ENCODE measurements at places on chromosomes 1 and 21. TPM values are rescaled to one million over a fixed set of nuclear protein-coding genes. Genes with fewer than 3 reads are reported as not detected.
A peak's percentile ranks its signal among the peaks of the same experiment; 100 is the strongest.

DNA sequence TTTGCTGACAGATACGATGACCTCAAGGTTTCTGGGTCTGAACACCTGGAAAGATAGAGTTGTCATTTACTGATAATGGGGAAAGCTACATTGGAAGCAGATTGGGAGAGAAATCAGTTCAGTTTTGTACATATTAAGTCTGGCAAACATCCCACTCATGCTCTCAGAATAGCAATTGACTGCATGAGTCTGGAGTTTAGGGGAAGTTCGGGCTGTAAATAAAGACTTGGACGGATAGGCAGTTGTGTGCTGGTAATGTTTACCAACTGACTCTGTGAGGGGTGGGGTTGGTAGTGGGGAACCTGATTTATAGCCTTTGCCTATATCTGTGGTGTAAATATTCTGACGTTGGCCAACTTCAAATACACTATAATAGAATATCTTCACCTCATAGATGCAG, 4.0 kb downstream of the H6PD start:
- DNase-seq, result no peak

GRCh38 chr1:20137055-20137454, 2.1 kb upstream of the PLA2G2F start:
- no peak for DNase-seq

- DNase-seq, result no peak
These were observed 98.0 kb downstream of the TGFBR3 start for GRCh38 chr1:91787919-91788318.

- DNase-seq, result no peak
These were observed 15.4 kb upstream of the COA6 start for GRCh38 chr1:234357831-234358230.

- no peak for DNase-seq
These were observed 28.1 kb downstream of the IL23R start for GRCh38 chr1:67194209-67194863.

- no peak for DNase-seq
These were observed 37.1 kb upstream of the MCOLN3 start for GRCh38 chr1:85085417-85085816.

- no peak for DNase-seq
These were observed 130.1 kb upstream of the MAP1LC3C start for GRCh38 chr1:242128951-242129502.

DNA sequence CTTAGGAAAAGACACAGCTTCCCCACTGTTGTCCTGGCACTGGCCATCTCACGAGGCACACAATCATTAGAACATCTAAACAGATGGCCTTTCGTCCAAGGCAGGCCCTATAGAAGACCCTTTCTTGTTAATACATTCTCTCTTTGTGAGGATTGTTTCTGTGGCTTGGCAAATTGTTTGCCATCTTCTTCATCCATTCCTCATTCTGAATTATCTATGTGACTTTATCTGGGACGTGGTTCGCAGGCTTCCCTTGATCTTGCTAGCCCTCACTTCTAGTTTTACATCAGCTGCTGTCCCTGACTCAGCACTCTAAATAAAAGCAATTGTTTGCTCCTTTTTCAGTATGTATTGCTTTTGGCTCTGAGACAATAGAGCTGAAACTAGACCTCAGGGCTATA, 101.1 kb upstream of the ZC3H11B start:
- DNase-seq, result no peak

DNA sequence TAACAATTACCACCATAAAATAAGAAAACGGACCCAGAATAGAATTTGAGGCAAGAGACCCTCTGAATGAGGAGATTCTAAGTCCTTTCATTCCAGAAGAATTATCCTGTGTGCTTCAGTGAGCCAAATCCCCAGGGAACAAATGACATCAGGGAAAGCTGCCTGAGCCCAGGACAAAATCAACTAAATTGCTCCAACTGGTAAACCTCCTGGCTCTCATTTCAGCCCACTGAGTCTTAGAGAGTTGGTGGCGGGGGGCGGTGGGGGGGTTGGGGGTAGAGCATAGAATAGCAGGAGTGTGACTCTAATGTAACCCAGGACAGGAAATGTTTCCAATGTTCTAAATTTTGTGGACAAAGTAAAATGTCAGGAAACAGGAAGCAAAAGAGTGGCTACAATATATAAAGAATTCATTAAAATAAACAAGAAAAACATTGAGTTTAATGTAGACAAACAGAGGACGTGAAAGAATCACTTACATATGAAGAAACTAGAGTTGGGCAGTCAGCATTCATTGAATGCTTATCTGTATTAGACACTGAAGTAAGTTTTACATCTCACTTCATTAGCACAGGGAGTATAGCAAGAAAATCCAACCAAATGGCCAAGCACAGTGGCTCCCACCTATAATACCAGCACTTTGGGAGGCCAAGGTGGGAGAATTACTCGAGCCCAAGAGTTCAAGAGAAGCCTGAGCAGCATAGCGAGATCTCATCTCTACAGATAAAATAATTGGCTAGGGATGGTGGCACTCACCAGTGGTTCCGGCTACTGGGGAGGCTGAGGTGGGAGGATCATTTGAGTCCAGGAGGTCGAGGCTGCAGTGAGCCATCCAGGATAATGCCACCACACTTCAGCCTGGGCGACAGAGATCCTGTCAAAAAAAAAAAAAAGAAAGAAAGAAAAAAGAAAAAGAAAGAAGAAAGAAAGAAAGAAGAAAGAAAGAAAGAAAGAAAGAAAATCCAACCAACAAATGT, 75.1 kb downstream of the DHRS3 start:
- no peak for DNase-seq

GRCh38 chr1:12149791-12150175, 17.0 kb upstream of the TNFRSF1B start:
- no peak for DNase-seq

- DNase-seq, result no peak
These were observed 3.3 kb downstream of the C21orf58 start for GRCh38 chr21:46320331-46320801.

DNA sequence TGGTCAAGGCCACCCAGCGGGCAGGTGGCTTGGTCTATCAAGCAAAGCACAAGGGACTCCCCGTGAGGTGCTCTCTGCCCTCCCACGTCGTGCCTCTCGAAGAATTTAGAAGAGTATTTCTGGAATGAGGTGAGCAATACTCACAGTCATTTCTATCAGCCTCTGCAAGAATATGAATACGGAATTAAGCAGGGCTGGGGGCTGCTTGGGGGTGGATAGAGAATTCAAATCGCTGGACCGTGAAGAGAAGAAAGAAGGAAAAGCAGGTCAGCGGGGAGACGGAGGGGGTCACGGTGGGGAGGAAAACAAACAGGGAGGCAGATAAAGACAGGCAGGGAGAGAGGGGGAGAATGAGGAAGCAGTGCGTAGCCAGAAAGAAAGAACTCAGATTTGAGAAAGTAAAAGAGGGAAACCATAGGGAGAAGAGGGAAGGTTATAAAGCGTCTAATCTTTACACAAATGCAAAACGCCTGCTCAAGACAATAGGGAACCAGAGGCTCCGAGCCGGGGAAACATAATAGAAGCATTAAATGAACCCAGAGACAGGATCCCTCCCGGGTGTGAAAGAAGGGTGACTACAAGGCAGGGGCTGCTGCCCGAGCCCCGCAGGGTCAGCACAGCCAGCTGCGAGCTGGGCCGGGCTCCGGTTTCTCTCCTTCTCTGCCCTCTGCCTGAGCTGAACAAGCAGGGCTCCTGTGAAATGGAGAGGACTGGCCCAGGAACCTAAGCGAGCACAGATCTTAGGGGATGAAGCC, 2.1 kb upstream of the EDN2 start:
- DNase-seq, result no peak

GRCh38 chr1:3456964-3457909, 2.8 kb downstream of the ARHGEF16 start:
- peak; percentile 29 for DNase-seq

GRCh38 chr1:10612436-10613160, 137.8 kb downstream of the PEX14 start:
- DNase-seq, result no peak

- no peak for DNase-seq
These were observed 11.5 kb upstream of the LINGO4 start for GRCh38 chr1:151816548-151817352.

GRCh38 chr1:67889953-67890567, 56.8 kb upstream of the GNG12 start:
- no peak for DNase-seq

Gene OLIG2
- not detected for total RNA-seq

Gene GALNT2
- total RNA-seq, result 50.7 TPM

Gene RAB7B
- total RNA-seq, result 0.35 TPM

Gene ANXA9
- 17.6 TPM for total RNA-seq

Gene ZBED6
- 20.2 TPM for total RNA-seq

Gene OR10X1
- total RNA-seq, result not detected

Gene DEGS1
- total RNA-seq, result 10.6 TPM

Gene SMYD3
- total RNA-seq, result 6.3 TPM

Data from pancreas (tissue), 10 donors.